ENCODE measurements at places on chromosomes 3 and 15.

- no peak for DNase-seq
Observed at GRCh38 chr15:87731630-87732029, 524.9 kb downstream of the NTRK3 start.

DNA sequence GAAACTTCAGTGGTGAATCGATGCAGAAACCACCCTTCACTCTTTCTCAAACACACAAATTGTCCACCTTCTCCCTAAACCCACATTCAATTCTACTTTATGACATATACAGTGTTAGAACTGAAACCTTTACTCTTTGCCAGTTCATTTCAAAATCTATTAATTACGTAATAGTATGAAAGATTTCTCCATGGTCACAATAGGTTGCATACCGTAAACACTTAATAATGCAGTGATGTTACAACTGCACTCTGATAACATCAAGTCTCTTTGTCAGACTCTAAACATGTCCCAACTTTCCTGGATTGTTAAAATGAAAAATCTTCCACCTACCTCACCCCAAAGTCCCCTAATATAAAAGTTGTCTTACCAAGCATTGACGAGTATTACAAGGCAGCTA, 111.8 kb upstream of the PROK2 start:
- no peak for DNase-seq

DNA sequence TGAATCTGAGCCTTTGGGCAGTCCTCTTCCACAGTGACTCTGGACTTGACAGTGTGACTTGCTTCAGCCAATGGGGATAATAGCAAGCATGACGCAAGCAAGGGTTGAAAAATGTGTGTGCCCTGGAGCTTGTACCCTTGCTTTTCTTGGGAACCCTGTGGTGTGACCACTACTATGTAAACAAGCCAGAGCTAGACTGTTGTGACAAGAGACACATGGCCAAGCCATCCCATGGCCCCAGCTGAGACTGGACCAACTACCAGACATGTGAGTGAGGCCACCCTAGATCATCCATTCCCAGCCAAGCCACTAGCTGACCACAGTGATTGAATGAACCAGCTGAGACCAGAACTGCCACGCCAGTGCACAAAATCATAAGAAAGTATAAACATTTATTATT, 11.8 kb downstream of the MYO1E start:
- DNase-seq, result no peak

DNA sequence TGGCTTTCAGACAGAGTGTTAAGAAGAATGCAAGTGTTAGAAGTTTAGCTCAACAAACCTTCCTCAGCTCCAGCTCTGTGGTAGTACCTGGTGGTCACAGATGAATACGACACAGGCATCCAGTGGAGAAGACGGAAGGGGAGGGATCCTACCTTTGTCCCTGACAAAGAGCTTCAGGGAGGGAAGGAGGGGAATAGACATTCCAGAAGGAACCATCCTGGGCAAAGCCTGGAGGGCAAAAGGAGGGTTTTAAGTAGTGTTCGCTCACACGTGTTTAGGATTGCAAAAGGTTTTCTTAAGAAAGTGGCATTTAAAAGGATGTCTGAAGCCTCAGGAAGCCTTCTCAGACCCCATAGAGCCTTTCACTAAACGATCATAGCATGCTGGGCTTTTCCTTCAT, 2.8 kb downstream of the CHCHD4 start:
- DNase-seq, result no peak

- DNase-seq, result no peak
Observed at GRCh38 chr15:25866874-25867273, 3.7 kb upstream of the ATP10A start.

DNA sequence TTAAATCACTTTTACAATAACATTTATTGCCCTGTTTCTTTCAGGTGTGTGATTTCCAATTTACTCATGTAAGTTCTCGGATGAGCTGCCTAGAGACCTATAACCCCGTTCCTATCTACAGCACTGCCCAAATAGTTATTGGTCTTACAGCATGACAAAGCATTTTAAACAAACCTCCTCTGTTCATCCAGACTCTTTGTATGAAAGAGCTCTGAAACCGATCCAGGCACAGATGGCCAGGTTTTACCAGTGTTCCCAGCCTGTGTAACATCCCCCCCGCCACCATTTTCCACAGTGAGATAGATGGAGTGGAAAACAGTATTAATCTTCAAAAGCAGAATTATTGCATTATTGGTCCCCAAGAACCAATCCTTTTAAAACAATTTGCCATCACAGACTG, 59.0 kb upstream of the SPTSSB start:
- DNase-seq, result no peak

DNA sequence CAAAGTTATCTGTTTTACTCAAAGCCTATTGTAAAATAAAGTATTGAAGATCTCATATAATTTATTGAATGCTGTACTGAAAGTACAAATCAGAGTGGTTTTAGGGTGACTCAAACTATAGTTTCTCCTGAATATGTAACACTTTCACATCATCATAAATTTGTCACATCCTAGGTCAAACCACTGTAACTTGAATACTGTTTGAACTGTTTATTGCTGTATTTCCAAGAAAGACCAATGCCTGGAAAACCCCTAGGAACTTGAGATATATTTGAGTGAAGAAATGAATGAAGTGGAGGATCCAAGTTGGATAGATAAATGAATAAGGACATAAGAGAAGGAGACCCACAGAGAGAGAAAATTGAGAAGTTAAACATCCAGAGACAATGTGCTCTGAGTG, 348.2 kb downstream of the GRM7 start:
- DNase-seq, result no peak

GRCh38 chr3:129697229-129697969, 90.9 kb upstream of the PLXND1 start:
- DNase-seq, result no peak

- no peak for DNase-seq
Observed at GRCh38 chr3:89851974-89852621, 744.7 kb downstream of the EPHA3 start.

DNA sequence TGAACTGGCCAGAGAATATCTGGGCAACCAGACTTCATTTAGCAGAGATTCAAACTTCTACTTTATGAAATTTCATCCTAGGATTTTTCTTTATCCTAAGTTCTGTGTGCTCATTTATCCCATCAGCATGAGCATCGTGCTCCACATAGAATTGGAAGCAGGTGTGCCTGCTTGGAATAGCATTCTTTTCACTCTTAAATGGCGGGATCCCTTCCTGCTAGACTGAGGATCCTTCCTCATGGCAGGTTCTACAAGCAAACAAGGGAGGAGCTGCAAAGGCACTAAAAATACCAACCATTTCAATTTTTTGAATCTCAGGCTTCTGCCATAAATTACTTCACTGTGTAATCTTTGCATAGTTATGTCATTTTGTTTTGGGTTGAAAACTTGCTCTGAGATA, 74.6 kb upstream of the FLNB start:
- DNase-seq, result no peak

DNA sequence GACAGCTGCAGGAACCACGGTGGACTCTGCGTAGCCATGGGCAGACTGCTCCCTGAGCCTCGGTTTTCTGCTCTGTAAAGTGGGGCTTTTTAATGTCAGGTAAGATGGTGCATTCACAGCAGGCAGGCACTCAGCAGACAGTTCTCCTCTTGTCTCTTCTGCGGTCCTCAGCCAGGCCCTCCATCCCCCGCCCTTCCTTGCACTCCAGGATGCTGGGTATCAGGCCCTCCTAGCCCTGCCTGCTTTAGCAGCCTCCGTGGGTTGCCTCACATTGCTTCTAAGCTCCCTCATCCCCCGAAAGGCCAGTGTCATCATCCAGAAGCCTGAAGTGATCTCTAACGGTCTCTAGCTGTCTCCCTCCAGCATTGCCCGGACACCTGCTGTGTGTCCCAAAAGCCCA, 115.7 kb downstream of the WNT7A start:
- DNase-seq, result no peak

DNA sequence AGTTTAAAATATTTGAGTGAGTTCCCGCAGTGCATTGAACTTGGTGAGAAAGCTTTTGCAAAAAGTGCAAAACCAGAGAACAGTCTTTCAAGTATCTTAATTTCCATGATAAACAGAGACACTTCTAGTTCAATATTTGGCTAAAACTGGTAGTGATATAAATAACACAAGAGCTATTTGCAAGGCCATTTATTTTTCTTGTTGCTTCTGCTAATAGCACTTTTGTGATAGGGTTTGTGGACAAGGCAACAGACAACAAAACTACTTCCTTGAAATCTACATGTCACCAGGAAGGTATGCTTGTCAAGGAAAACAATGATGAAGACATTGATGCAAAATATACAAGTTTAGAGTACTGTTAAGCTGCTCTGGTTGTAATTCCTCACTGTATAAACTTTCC, 1225.1 kb downstream of the OTOL1 start:
- no peak for DNase-seq

GRCh38 chr15:37086521-37086920, 13.8 kb downstream of the MEIS2 start:
- no peak for DNase-seq

- no peak for DNase-seq
Observed at GRCh38 chr15:92603743-92604470, 51.7 kb downstream of the FAM174B start.

- no peak for DNase-seq
Observed at GRCh38 chr15:61794276-61794675, 266.0 kb downstream of the VPS13C start.

DNA sequence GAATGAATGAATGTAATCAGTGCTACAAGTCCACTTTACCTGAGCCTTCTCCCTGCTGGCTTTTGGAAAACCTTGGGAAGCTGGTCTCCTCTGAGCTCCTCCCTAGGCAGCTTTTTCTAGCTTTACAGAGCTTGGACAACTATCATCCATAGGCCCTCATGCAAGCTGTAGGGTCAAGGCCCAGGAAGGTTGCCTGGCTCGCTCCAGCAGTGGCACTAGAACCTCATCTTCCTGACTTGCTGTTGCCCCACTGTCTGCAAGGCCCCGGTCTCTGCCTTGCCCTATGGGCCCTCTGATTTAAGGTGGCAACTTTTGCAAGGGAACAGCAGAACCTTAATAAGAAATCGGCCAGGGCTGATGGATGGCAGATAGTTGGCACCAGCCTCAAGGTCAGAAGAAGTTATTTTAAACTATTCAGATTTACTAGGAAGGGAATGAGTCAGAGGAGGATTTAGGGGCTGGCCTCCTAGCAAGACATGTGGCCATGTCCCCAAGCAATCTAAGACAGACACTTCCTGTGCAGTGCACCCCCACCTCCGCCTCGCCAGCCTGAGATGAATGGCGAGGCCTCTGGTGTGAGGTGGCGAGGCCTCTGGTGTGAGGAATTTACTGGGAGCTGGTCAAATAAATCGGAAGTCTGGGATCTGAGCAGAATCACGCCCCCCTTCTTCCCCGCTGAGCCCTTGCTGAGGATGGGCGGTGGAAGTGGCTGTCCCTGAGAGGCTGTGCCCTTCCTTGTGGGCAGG, 180.8 kb downstream of the MEGF11 start:
- no peak for DNase-seq

GRCh38 chr3:151869181-151869580, 4.3 kb upstream of the SUCNR1 start:
- no peak for DNase-seq

DNA sequence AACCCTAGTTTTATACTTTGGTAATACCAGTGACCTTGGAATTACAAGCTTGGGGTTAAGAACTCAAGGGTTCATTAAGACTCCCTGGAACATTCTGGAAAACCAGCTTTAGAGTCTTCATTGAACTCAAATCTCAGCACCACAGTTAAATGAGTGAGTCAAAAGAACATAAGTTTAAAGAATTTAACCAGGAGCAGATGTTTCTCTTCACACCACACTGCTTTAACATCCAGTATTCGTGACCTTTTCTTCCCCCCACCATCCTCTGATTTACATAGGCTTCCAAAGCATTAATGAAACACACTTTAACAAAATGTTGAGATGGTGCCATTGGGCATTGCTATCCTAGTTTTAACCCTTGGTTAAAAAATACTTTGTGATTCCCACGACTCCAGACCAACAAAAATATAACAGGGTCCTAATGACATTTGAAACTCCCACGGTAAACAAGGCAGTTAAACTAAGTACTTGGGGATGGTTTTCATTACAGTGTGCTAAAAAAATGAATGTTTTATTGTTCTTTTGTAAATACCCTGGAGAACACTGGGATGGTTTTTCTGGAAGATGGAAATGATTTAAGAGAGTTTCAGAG, 123.9 kb downstream of the OXNAD1 start:
- no peak for DNase-seq

GRCh38 chr15:55741833-55742497, 987 bp downstream of the PRTG start:
- DNase-seq, result no peak

DNA sequence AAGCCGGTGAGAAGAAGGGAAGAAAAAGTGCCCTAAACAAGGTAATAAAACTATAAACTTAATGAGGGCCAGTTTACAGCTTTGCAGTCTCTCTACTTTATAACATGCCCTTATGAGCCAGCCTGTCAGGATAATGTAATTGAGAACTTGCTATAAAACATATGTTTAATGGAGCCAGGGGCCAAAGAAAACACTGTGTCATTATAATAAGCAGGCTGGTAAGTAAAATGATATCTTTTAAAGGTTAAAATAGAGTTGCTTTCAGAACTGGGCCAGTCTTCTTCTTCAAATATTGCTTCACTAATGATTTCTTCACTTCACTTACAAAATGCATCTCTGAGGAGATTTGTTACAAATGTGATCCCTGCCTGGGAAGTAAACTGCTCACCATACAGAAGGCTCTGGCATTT, 192.5 kb downstream of the SHOX2 start:
- DNase-seq, result no peak

GRCh38 chr3:25582242-25582641, 82.5 kb downstream of the TOP2B start:
- DNase-seq, result no peak

DNA sequence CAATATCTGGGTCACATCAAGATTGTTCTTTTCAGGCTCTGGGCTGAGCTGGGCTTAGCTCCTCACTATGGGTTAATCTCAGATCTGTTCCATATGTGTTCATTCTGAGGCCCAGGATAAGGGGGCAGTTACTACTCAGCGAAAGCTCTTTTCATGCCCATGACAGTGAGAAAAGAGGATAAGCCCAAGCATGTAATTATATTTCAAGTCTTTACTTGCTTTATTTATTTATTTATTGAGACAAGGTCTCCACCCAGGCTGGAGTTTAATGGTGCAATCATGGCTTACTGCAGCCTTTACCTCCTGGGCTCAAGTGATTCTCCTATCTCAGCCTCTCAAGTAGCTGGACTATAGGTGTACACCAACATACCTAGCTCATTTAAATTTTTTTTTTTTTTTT, 44.7 kb upstream of the SELENOK start:
- no peak for DNase-seq

DNA sequence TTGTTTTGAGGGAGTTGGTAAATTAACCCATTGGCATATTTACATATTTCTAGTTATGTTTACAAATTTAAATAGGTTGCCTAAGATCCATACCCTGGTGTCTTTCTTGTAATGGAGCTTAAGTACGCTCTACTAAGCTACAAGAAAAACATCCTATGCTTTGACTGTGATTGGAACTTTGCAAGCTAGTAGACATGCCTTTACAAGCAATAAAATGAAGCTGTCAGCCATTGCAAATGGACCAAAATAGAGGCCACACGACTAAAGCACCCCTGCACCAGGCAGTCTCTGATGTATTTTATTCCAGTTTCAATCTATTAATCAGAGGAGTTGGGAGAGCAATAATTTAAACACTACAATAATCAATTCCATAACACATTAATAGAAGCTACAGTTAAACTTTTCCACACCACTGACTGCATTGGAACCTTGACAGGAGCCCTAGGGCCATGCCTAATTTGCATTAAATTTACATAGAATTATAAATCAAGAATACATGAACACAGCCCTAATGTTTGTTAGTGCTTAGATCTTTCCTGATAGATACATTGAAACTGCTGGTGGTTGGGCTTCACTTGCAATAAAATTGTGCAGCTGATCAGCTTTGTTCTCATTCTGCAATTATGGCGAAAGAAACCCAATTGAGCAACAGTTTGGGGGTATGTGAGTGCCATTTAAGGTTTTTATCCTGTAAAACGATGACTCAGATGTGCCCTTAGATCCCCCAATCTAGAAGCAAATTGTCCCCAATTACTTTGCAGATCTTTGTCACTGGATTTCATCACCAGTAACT, 360.1 kb downstream of the LSAMP start:
- DNase-seq, result peak; percentile 49
